ENCODE measurements at places on chromosomes 4 and X. TPM values are rescaled to one million over a fixed set of nuclear protein-coding genes. Genes with fewer than 3 reads are reported as not detected.
A peak's percentile ranks its signal among the peaks of the same experiment; 100 is the strongest.

GRCh38 chrX:150845091-150845490 is 53.4 kb downstream of the CD99L2 start:
- H3K4me3 ChIP-seq, result no peak overlapping the region
- DNase-seq, result no peak
- peaks cover 15% of the 10 kb centered on the region for H3K4me1 ChIP-seq

GRCh38 chr4:152536545-152537182 is 772 bp upstream of the FBXW7 start:
- peak overlapping the region; percentile 97 for H3K27ac ChIP-seq
- peaks cover 43% of the 10 kb centered on the region for H3K4me1 ChIP-seq
- H3K27me3 ChIP-seq, result no peaks in the 10 kb centered on the region
- no peaks in the 10 kb centered on the region for H3K36me3 ChIP-seq
- peak overlapping the region; percentile 85 for H3K4me3 ChIP-seq

DNA sequence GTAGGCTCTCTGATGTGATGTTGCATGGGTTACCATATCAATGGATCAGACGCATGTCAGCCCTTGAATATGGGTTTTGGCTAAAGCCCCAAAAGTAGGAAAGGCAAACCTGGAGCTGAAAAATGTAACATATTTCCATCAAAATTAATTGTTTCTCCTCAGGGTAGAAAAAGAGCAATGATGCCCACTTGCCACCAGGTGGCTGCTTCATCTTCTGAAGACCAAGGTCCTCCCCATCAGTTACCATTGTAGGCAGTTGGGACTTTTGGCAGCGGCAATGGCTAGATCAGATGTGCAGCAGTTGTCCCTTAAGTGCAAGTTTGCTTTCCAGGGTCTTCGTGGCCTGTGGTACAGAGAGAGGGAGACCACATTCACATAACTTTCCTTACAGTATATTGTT is 118.2 kb downstream of the NAF1 start:
- no peaks in the 10 kb centered on the region for H3K4me1 ChIP-seq
- H3K27me3 ChIP-seq, result no peaks in the 10 kb centered on the region
- no peaks in the 10 kb centered on the region for H3K36me3 ChIP-seq
- H3K27ac ChIP-seq, result no peak overlapping the region
- peak; percentile 21 for DNase-seq
- H3K4me3 ChIP-seq, result no peak overlapping the region

DNA sequence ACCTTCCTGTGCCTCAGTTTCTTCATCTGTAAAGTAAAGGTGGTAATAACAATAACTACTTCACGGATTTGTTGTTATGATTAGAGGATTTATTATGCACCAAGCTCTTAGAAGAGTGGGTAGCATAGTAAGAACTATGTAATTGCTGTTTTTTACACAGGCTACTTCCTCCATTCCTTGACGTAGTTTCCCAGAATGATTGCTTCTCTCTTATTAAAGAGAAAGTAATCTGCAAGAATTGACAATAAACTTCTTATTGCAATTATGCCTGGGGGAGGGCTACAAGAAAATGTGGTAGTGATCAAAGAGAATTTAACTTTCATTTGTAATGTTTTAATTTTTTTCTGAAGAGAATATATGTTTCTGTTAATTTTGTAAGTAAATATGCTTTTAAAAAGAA is 238.7 kb downstream of the GASK1B start:
- no peak overlapping the region for H3K4me3 ChIP-seq
- no peak overlapping the region for H3K27ac ChIP-seq

The ELF2 gene
- 35.4 TPM for total RNA-seq

GRCh38 chr4:122663814-122664610 is 43.1 kb upstream of the IL21 start:
- no peaks in the 10 kb centered on the region for H3K4me1 ChIP-seq
- no peak for DNase-seq
- no peaks in the 10 kb centered on the region for H3K27me3 ChIP-seq
- no peak overlapping the region for H3K27ac ChIP-seq

DNA sequence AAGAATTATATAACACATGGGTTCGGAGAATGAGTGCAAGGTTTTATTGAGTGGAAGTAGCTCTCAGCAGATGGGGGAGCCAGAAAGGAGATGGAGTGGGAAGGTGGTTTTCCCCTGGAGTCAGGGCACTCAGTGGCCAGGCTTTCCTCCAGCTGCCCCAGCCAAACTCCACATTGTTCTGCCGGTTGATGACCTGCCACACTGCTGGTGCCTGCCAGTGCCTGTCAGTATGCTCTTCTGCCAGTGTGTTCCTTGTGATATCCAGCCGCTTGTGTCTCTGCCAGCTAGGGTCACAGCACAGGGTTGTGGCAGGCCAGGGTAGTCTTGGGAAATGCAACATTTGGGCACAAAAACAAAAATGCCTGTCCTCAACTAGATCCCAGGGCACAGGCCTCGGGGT is 604.8 kb upstream of the TECRL start:
- no peak overlapping the region for H3K27ac ChIP-seq
- no peaks in the 10 kb centered on the region for H3K27me3 ChIP-seq
- no peaks in the 10 kb centered on the region for H3K36me3 ChIP-seq

The FGF16 gene
- total RNA-seq, result not detected

The ANXA3 gene
- total RNA-seq, result 8.2 TPM

DNA sequence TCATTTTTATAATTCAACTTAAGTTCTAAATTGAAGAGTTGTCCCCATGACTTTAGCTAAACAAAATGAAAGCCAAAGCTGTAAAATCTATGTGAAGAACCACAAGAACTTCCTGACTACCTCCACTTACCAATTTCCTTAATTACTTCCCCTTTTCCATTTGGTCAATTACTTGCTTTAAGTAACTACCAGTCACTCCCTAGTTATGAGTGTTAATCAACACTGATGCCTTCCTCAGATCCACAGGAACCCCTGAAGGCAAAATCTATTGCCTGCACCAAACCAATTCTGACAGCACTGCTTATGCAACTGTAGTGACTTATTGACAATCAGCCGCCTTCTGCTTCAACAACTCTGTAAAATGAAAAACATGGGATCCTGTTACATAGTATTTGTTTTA is 10.5 kb downstream of the RBMX start:
- no peak for DNase-seq
- H3K27me3 ChIP-seq, result no peaks in the 10 kb centered on the region
- no peaks in the 10 kb centered on the region for H3K36me3 ChIP-seq
- no peak overlapping the region for H3K4me3 ChIP-seq
- H3K27ac ChIP-seq, result no peak overlapping the region

- H3K36me3 ChIP-seq, result no peaks in the 10 kb centered on the region
- H3K27ac ChIP-seq, result no peak overlapping the region
- H3K27me3 ChIP-seq, result no peaks in the 10 kb centered on the region
- no peak overlapping the region for H3K4me3 ChIP-seq
- H3K4me1 ChIP-seq, result peaks cover 16% of the 10 kb centered on the region
These were observed 40.1 kb downstream of the APLN start for GRCh38 chrX:129614481-129615255.

DNA sequence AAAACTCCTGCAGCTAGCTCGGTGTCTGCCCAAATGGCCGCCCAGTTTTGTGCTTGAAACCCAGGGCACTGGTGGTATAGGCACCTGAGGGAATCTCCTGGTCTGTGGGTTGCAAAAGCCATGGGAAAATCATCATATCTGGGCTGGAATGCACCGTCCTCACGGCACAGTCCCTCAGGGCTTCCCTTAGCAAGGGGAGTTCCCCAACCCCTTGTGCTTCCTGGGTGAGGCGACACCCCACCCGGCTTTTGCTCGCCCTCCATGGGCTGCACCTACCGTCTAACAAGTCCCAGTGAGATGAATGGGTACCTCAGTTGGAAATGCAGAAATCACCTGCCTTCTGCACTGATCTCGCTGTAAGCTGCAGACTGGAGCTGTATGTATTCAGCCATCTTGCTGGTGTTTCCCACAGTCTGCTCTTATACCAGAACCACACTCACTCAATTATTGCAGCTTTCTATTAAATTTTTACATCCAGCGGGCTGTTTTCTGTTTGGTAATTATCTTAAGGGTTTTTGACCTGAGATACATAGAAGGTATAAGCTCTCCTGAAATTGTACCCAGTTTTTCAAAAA is 36.7 kb upstream of the NPNT start:
- no peaks in the 10 kb centered on the region for H3K4me1 ChIP-seq
- DNase-seq, result no peak
- no peaks in the 10 kb centered on the region for H3K27me3 ChIP-seq
- no peak overlapping the region for H3K27ac ChIP-seq
- H3K4me3 ChIP-seq, result no peak overlapping the region

The RBM46 gene
- total RNA-seq, result not detected

The SYN1 gene
- not detected for total RNA-seq

The MSANTD1 gene
- 0.22 TPM for total RNA-seq

DNA sequence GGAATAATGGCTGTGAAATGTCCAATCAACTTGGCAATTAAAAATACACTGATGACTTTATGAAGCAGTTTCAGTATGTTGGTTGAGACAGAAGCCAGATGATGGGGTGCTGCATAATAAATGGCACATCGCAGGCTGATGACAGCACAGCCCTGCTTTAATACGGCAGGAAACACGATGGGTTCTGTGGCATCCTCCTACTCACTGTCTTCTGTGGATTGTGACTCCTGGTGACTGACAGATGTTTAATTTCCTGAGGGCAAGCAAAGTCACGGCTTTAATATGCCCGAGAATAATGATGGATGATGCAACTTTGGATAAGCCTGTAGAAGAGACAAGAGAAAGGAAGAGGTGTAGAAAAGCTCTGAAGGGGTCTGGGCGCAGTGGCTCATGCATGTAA is 295.4 kb downstream of the TRIML1 start:
- no peaks in the 10 kb centered on the region for H3K36me3 ChIP-seq
- H3K4me3 ChIP-seq, result no peak overlapping the region
- H3K27me3 ChIP-seq, result no peaks in the 10 kb centered on the region
- no peak overlapping the region for H3K27ac ChIP-seq
- DNase-seq, result no peak

- no peaks in the 10 kb centered on the region for H3K27me3 ChIP-seq
- H3K4me1 ChIP-seq, result peaks cover 35% of the 10 kb centered on the region
These were observed 490 bp downstream of the RWDD4 start for GRCh38 chr4:183658362-183659028.

The KIAA1210 gene
- total RNA-seq, result not detected

The ARHGAP10 gene
- total RNA-seq, result 1.6 TPM

The ZNF732 gene
- total RNA-seq, result not detected

All from HepG2 (cell line).